ENCODE measurements at places on chromosomes 2 and 18. TPM values are rescaled to one million over a fixed set of nuclear protein-coding genes. Genes with fewer than 3 reads are reported as not detected.

Gene DNAJC5G
- not detected for total RNA-seq

Gene HOXD8
- not detected for total RNA-seq

GRCh38 chr2:206693399-206694137 lies 24.6 kb downstream of the DYTN start:
- no peak for DNase-seq

- DNase-seq: no peak
These were observed 303.3 kb upstream of the GULP1 start for GRCh38 chr2:187988348-187988747.

GRCh38 chr18:62611453-62612288 lies 88.8 kb downstream of the ZCCHC2 start:
- DNase-seq: no peak

Gene EPG5
- 48.9 TPM for total RNA-seq

Gene MC2R
- not detected for total RNA-seq

- DNase-seq: peak; percentile 60
These were observed 825.8 kb upstream of the FANCL start for GRCh38 chr2:59066787-59067399.

GRCh38 chr18:27075828-27076227 lies 109.3 kb downstream of the CHST9 start:
- DNase-seq: no peak

Gene BCS1L
- total RNA-seq: 54.0 TPM

Data from natural killer cell treated with Interleukin-12 subunit alpha and Interleukin-12 subunit beta and Interleukin-15 and Interleukin-18, amount 100 ng/mL, for 72 hours (primary cell).